NCI-H345 (cell line): ENCODE measurements at places on chromosomes 7 and 10.

GRCh38 chr10:122476333-122476695 lies 15.0 kb downstream of the HTRA1 start:
- peak; percentile 46 for DNase-seq

- DNase-seq: no peak
Measured at GRCh38 chr10:59895629-59896116, 10.7 kb downstream of the CCDC6 start.

DNA sequence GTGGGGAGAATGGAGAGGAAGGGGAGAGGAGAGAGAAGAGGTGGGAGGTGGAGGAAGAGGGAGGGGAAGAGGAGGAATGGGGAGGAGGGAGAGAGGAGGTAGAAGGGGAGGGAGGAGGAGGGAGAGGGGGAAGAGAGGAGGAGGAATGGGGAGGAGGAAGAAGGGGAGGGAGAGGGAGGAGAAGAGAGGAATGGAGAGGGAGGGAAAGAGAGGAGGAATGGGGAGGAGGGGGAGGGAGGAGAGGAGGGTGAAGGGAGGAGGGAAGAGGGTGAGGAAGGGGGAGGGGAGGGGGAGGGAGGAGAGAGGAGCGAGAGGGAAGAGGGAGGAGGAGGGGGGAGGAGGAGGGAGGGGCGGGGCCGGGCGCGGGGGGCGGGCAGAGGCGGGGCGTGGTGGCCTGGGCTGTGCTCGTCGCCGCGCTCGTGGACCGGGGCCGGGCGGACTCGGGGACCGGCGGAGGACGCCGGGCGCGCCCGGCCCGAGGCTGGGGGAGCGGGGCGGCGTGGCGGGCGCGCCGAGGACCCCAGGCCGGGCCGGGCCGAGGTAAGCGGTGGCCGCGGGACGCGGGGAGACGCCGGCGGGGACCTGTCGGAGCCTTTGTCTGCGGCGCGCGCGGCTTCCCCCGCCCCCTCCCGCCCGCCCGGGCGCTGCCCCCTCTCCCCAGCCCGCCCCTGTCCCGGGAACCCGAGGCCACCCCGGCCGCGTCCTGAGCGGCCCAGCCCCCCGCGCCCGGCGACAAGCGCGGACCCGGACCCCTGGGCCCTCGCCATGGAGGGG lies at the start of gene SLC29A4:
TSS of gene SLC29A4 (plus strand) at position 401 of the 774 bp plus-strand sequence. CDS start 4,874 bp downstream, outside the sequence.
- DNase-seq: peak; percentile 37

- no peak for DNase-seq
Measured at GRCh38 chr10:73999703-74000102, 1.8 kb downstream of the VCL start.

DNA sequence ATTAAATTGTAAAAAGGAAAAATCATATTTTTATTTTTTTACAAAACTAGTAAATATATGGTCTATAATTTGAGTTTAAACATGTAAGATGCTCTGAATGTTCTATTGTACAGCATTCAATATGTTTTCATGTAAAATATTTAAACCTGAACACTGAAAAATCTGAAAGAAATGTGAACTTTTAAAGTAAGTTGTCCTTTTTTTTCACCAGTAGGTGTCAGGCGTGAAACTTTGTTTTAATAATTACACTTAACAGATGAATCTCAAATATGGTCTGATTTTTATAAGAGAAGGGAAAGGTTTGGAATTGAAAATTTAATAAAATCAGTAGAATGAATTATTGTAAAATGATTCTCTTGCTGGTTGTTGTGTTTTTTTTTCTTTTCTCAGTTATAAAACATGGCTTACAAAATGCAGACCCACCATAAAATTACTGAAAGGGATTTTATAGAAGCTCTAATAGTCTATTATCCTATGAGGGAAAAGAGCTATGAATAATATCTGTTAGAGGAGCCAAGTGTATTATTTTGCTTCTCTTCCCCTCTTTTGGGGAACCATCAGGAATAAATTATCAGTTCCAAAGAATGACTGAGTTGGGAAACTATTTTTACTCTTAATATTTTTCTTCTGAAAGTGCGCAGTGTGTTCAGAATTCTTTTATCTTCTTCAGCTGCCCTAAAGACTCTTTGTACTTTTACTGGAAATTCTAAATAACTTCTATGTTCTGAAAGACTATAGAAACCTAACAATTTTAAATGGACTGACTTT lies 217.7 kb upstream of the FZD1 start:
- DNase-seq: no peak

- no peak for DNase-seq
Measured at GRCh38 chr7:41847151-41847550, 144.3 kb upstream of the INHBA start.

DNA sequence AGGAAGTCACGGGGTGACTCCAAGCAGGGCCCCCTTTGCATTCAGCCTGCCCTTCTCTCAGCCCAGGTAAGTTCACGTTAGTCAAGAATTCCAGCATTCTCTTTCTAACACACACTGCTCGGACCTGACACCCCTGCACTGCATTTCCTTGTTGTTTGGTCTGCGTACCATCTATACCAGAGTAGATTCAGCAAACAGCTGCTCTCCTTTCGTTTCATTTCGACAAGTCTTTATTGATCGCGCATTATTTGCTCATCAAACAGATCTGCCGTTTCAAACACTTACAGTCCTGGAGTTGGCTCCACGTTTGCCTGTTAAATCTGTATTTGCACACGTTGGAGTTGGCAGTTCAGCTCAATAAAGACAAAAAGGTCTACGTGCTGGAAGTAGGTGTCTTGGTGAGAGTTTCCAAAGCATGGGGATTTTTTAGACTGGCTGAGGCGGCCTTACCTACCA lies 495.1 kb downstream of the RPS24 start:
- peak; percentile 93 for DNase-seq

- DNase-seq: no peak
Measured at GRCh38 chr10:102435133-102435497, 2.7 kb upstream of the CUEDC2 start.

GRCh38 chr10:131689016-131689415 lies 211.8 kb upstream of the PPP2R2D start:
- DNase-seq: peak; percentile 4

GRCh38 chr7:119090851-119091250 lies 866.3 kb downstream of the ANKRD7 start:
- DNase-seq: no peak

DNA sequence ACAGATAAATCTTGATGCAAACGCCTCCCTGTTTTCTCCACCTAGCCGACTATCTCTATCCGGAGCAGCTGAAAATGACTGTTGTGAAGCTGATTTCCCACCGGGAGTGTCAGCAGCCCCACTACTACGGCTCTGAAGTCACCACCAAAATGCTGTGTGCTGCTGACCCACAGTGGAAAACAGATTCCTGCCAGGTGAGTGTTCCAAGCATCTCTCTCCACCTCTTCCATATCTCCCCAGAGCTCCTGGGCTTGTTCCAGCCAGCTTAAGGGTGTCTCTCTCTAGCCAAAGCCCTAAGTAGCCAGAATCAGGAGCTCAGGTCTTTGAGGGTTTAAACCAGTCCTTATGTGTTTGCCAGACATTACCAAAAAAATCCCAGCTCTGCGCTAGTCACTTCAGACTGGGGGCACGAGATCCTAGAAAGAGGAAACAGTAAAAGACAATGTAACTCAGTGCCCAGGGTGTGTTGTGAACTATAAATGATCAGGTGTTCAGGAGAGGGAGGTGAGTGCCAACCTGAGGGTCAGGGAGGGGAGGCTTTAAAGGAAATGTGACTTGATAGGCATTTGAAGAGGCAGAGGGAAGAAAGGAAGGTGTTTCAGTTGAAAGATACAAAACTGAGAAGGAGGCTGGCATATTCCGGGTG lies 4.4 kb downstream of the PLAU start:
- no peak for DNase-seq

GRCh38 chr10:58989486-58990039 lies 186.9 kb upstream of the PHYHIPL start:
- no peak for DNase-seq

GRCh38 chr7:90298145-90299038 lies 22.7 kb downstream of the FAM237B start:
- peak; percentile 42 for DNase-seq

DNA sequence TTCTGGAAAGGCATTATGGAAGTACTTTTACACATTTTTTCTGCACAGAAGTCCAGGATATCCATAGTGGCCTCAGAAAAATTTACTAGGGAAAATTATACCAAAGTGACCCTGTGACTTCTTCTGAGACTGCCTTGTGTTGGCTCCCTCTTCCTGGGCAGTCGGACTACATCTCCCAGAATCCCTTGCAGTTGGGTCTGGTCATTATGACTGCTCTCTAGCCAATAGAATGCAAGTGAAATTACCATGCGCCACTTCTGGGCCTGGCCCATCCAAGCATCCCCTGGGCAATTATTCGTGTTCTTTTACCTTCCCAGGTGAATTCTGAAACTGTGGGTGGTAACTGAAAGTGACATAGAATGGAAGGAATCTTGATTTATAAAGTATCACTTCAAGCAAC lies 430.9 kb downstream of the ACTR3B start:
- no peak for DNase-seq

DNA sequence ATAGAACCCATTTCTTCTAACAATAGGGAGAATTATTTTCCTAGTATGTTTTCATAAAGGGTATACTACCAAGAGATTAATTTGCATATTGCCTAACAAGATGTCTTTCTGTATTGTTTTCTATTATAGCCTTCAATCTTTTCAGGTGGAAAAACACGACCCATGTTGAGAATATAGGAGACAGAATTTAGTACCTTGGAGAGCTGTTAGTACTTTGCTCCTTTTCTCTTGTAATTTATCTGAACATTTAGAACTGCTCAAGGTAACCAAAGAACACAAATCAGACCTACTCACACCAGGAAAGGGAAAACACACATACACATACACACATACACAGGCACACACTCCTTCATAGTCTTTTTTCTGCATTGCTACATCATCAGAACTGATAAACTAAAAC lies 7.8 kb upstream of the TRDMT1 start:
- DNase-seq: no peak

DNA sequence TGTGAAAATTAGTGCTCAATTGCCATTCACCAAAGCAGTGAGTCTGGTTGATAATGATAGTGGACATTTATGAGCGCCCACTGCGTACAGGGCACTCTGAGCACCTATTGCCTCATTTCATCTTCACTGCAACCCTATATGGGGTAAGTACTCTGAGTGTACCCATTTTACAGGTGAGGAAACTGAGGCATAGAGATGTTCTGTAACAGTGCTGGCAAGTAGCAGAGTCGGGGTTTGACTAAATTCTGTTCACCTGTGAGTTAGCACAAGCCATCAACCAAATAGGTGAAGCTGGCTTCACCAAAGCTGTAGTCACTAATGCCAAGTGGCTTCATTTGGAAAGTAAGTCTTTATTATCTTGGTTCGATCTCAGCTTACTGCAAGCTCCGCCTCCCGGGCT lies 135.8 kb downstream of the SPAG6 start:
- DNase-seq: no peak

DNA sequence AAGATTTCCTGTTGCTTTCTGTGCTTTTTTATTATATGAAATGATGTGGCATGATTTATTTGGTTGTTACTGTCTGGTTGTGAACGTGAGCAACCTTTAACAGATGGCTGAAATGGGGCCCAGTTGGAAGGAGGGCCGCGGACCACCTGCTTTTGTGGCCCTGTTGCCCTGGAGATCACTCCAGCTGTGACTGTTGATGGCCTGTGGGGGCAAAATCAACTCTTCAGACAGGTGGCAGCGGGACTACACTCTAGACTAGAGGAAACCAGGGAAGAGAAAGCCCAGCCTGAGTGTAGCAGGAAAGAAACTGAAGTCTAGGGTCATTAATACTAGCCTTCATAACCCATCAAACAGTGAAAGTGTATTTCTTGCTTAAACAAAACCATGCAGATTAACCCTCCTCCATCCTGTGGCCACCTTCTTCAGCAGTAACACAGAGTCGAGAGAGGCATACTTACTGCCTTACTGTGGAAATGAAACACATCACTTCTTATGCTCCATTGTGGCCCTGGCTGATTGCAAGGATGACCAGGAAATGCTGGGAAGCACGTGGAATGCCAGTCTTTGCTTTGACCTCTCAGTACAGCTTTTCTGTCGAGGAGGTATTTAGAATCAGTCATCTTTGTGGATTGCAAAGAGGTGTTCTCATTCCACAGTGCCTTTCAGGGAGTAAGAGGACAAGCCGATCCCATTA lies 80.5 kb downstream of the CCNY start:
- no peak for DNase-seq
